ENCODE measurements at places on chromosomes 3 and 15.

- no peak for DNase-seq
These were observed 101.9 kb upstream of the SLCO3A1 start for GRCh38 chr15:91751611-91752010.

GRCh38 chr3:9247361-9247940 is 2.0 kb downstream of the SRGAP3 start:
- no peak for DNase-seq

- DNase-seq = no peak
These were observed 86.0 kb downstream of the EFL1 start for GRCh38 chr15:82176542-82176941.

GRCh38 chr3:150074697-150075416 is 104.2 kb upstream of the PFN2 start:
- no peak for DNase-seq

DNA sequence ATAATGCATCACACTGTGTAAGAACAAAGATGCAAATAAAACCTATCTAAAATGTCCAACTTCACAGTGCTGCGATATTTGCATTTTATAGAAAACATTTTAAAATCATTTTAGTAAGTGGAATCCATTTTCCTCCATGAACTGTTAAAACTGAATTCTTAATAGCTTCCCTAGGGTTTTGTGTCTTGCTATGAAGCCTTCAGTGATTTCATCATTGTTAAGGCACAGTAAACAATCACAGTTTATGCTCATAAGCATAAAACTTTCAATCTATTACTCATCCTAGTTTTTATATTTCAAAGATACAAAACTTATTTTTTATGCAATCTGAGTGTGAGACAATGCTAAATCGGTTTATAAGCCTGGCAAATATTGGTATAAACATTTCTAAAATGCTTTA is 509.7 kb downstream of the TUSC7 start:
- DNase-seq = no peak

DNA sequence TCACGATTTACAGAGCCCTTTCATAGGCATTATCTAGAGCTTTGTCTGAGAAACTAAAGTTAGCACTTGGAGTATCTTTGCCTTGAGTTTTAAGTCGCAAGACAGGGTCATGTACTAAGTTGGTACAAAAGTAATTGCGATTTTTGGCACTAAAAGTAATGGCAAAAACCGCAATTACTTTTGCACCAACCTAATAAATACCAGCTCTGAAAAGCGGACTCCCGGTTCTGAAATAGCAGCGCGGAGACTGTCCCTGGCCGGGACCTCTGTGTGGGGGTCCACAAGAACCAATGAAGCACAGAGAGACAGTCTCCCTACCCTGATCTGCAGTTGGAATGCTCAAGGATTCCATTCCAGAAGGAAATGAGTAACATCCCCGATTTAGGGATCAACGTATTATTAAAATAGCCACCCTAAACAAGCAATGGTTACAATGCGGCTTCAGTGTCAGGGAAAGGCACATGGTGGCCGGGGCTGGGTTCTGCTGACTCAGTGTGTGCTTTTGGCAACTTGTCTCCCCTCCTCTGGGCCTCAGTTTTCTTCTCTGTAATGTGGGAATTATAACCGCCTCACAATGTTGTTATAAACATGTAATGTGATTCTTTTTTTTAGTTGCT is 150.3 kb upstream of the MCTP2 start:
- no peak for DNase-seq

GRCh38 chr15:88623061-88623460 is 1.9 kb downstream of the AEN start:
- peak; percentile 88 for DNase-seq

GRCh38 chr3:99895131-99895696 is 77.6 kb downstream of the CMSS1 start:
- no peak for DNase-seq

- no peak for DNase-seq
These were observed 48.8 kb downstream of the HMCES start for GRCh38 chr3:129327510-129327909.

GRCh38 chr3:125395091-125395490 is 20.0 kb upstream of the ZNF148 start:
- DNase-seq = no peak

DNA sequence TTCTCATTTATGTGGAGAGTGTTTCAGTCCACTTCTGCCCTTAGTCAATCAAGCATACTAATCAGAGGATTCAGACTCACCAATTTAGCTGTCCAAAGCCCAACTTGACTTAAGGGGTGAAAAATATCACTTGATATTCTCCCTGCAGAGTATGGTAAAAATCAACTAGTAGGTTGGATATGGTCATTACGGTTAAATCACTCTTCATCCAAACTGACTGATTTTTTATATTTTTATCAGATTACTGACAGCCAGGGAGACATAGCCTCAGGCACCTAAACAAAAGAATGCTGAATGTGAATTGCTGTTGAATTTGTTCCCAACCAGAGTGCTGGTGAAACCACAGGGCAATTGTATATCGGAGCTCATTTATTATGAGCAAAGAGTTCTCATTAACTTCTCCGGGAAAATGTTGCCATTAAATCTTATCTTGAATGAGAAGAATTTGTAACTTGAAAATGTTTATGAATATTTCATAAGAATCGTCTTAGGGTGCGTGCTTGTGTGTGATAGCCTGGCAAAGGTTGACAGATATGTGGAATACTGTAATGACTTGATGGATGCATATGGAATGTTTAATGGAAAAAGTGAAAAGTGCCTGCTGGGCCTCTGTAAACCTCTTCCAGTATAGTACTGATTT is 411.2 kb downstream of the NAALADL2 start:
- no peak for DNase-seq

DNA sequence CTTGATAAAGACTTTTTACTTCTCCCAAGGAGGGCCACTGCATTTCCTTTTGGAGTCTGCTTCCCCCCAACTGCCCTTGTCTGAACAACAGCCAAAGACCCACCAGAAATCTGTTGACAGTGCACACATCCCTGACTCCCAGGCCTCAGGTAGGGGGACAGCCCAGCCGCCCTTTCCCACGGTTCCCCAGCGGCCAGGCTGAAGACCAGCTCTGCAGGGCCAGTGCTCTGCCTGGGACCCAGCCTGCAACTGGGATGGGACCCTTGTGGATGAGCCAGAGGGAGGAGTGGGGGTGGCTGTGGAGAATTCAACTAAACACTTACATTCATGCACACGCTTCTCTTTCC is 8.1 kb upstream of the PRR23E start:
- no peak for DNase-seq

DNA sequence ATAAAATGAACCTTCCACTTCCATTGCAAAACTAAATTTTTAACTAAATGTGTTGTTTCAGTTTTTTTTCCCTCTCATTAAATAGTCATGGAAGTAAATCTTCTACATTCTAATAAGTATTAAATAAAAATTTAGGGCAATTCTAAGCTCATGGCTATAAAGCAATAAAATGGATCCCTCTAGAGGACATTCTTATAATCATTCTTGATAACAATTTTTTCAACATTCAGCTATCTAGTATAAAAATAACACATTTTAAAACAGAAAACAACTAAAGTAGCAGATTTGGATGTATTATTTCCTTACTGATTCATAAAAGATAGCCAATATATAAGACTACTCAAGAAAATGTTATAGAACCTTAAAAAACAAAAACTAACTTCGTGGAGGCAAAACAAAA is 393.1 kb downstream of the PLOD2 start:
- peak; percentile 3 for DNase-seq

GRCh38 chr3:169091196-169091823 is 572.2 kb downstream of the MECOM start:
- DNase-seq = peak; percentile 22

DNA sequence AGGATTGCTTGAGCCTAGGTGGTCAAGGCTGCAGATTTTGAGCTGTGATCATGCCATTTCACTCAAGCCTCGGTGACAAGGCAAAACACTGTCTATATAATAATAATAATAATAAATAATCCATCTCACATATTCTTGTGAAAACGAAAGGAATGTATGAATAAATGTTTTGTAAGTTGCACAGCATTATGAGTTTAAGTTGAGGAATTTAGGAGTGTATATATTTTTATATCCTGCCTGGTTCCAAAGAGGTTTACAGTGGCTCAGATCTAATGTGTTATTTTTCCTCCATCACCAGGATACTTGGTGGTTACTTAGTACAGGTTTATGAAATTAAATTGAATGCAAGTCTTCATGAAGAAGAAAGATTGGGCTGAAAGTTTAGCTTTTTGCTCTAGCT is 77.2 kb downstream of the ATG7 start:
- no peak for DNase-seq

DNA sequence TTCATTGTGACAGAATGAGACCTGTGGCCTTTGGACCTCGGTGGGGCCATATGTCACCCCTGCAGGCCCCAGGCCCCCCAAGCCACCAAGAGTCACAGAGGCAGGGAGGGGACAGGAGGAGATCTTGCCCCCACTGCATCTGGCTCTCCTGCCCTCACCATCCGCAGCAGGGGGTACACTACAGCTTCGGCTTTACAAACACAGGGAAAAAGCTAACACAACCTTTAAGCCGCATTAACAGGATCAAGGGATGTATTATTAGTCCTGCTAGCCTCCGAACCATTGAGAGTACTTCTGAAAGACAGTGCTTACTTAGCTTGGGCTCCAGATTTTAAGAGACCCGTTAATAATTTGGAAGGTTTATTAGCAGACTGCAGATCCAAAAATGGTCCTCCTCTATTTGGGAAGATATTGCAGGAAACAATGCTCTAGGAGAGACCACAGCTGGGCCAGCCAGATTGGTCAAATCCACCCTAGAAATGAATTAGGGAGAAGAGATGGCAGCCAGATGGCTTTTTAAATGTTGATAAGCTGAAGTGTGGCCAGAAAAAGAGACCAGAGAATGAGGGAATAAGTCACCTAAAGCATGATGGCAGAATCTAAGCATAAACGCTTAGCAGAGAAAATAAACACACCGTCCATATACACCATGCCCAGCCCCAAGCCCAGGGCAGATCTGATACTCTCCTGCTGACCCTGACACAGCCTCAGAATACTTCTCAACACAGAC is 31.5 kb downstream of the SRGAP3 start:
- no peak for DNase-seq

GRCh38 chr15:99592145-99592791 is 26.5 kb downstream of the MEF2A start:
- no peak for DNase-seq

DNA sequence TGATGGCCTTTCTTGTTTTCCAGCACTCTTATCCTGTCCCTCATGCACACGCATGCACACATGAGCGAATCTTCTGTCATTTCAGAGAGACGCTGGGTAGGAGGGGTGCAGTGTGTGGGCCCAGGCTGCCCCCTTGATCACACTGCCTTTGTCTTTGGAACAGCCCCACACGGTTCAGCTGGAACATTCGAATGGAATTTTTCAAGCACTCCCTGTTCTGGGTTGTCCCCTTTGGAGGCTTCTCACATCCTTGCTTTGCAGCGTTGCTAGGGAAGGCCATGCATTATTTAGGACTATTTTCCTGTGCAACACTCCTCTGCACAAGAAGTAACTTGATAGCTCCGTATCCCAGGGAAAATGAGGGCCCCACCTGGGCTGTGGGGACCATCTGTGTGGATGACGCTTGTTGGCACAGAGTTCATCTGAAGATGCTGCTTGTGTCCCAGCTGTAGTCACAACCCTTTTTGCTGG is 78.4 kb downstream of the SPSB4 start:
- no peak for DNase-seq

- DNase-seq = no peak
These were observed 330.7 kb upstream of the SLCO3A1 start for GRCh38 chr15:91522605-91523332.

- no peak for DNase-seq
These were observed 86.7 kb upstream of the OXTR start for GRCh38 chr3:8856071-8856470.

DNA sequence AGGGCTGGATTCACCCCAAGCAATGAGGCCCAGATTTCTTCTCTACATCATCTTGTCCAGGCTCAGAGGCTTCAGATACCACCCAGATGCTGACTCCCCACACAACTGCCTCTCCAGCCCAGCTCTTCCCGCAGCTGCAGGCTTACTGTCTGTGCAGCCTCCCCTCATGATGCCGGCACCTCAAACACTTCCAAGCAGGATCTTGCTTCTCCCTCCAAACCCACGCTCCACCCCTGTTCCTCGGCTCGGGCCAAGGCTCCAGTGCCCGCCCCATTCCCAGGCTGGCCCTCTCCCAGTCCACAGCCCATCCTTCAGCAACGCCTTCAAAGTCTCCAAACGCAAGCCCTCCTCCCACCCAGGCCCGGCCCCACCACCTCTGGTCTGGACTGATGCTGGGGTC is 159.2 kb upstream of the LINGO1 start:
- DNase-seq = no peak

DNA sequence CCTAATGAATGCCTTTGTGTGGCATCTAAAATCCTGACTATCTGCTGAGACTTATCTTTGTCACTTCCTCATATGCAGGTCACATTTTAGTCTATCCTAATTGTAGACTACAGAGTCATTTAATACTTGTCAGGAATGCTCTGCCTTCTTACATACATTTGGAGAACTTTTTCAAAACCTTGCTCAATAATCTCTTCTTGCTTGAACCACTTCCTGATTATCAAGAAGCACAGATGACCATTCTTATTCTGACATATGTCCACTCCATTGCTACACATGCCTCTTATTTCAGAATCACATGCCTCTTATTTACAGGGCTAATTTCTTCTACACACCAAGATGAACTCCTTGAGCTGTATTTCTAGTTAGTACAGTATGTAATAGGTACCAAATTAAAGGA is 400.3 kb downstream of the TBC1D5 start:
- DNase-seq = no peak

DNA sequence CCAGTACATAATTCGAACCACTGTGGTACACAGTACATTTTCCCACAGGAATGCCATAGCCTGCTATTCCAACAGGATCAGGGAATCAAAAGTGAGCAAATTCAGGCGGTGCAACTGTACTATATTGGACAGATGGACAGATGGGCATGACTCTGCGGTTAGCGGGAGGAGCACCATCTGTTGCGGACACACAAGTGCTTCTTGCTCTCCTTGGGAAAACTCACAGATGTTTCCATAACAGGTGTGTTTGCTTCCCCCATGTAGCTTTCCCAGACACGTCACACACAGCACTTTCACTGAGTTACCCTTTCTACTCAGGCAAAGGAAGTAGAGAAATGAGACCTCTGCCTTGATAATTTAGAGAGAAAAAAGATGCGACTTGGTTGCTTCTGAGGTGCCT is 325.1 kb upstream of the THBS1 start:
- DNase-seq = no peak

GRCh38 chr15:34496207-34496995 is 58.8 kb upstream of the GOLGA8A start:
- DNase-seq = no peak

DNA sequence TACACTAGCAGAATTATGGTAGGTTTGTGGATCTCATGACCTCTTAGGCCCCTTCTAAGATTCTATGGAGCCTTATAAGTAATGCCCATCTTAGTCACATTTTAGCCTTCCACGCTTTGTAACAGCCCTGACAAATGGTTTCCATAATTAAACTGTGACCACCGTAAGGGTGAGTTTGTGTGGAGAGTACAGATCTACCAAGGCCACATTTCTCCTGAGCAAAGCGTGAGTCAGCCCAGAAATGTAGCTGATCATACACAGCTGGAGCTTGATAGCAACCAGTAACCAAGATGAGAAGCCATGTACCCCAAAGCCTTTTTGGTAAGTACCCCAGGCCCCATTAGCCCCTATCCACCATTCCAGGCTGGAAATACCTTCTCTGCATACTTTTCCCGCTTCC is 31.7 kb downstream of the CHAC1 start:
- peak; percentile 81 for DNase-seq

Data from AG08396 (cell line).